ENCODE measurements at places on chromosomes 7 and 10.

GRCh38 chr7:116230191-116231005 is 20.1 kb downstream of the TES start:
- no peak for DNase-seq

- no peak for DNase-seq
Measured at GRCh38 chr10:7634142-7634894, 32.4 kb downstream of the ITIH5 start.

- DNase-seq: peak; percentile 17
Measured at GRCh38 chr10:101467286-101467770, 113.4 kb downstream of the BTRC start.

DNA sequence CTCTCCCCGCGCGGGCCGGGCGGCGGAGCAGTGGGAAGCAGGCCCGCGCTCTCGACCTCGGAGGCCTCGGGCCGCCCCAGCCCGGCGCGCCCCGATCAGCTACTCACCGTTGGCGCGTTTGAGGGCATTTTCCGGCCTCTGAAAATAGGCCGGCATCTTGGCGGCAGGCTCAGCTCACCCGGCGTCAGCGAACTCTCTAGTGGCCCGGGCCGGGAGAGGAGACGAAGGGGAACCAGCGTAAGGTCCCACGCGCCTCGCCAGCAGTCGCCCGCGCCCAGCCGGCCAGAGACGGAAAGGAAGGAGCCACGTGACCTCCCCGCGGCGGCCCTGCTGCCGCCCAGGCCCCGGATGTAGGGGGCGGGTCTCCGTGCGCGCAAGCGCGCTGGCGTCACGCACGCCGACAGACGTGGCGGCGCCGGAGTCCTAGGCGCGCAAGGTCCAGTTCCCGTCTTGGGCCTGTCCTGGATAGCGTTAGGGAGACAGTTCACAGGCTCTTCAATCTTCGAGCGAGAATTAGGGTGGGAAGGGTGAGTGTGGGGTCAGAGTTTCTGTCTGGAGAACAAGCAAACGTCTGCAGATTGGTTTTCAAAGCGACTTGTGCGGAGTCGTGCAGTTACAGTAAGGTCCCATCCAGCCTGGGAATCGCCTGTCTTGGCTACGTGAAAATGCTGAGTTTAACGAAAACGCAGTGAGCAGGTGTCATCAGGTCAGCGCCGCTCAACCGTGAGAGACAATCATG is at the start of gene EIF3A:
TSS of gene EIF3A (minus strand) at position 297 of the 739 bp plus-strand sequence. CDS start at position 156, 141 bp downstream.
- DNase-seq: peak; percentile 91

DNA sequence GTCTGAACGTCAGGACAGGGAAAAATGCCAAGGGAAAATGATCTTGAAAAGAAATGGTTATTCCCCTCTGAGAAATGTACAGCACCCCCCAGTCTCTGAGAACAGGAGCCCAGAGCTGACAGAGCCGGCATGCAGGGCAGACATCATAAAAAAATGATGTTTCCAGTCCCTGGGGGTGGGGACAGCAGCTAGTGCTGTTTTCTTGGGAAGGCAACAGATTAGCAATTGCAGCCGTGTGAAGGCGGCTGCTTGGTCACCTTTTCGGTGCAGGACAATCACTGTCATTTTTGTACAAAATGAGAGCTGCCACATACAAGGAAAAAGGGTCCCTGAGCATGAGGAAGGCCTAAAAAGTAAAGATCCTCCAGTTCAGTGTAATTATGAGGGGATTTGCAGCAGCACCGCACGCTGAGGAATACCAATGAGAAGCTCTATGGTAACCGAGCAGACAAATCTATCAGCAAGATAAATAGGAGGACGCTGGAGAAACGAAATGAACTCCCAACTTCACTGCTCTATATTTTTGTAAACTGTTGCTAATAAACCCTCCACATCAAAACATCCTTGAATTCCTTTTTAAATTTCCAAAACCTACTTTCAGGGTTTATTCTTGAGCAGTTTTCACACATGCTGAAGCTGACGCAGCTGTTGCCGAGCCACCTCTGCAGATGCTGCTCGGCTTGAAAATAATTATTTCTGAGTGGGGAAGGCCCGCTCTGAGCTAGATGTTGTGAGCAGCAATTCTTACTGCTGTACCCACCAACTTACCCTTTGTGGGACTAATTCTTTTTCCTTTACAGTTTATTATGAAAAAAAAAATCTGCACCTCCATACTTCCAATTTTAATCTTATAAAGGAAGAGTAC is 98.2 kb upstream of the NEBL start:
- no peak for DNase-seq

GRCh38 chr10:132281915-132282666 is 25.7 kb downstream of the STK32C start:
- no peak for DNase-seq
